Stimulated activated CD8-positive, alpha-beta memory T cell treated with anti-CD3 and anti-CD28 coated beads, Interleukin-15, amount 100 ng/mL, for 48 hours (primary cell): ENCODE measurements at places on chromosomes 11 and 22.

GRCh38 chr11:21582791-21583190, 610.1 kb upstream of the ANO5 start:
- no peak for DNase-seq

DNA sequence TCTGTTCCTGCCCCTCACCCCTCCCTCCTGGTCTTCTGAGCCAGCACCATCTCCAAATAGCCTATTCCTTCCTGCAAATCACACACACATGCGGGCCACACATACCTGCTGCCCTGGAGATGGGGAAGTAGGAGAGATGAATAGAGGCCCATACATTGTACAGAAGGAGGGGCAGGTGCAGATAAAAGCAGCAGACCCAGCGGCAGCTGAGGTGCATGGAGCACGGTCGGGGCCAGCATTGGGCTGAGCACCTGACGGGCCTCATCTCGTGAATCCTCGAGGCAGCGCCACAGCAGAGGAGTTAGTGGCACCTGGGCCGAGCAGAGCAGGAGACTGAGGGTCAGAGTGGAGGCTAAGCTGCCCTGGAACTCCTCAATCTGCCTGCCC, 941.8 kb downstream of the BRD1 start:
- no peak for DNase-seq

- no peak for DNase-seq
Measured at GRCh38 chr11:47272706-47273105, 2.8 kb downstream of the MADD start.

DNA sequence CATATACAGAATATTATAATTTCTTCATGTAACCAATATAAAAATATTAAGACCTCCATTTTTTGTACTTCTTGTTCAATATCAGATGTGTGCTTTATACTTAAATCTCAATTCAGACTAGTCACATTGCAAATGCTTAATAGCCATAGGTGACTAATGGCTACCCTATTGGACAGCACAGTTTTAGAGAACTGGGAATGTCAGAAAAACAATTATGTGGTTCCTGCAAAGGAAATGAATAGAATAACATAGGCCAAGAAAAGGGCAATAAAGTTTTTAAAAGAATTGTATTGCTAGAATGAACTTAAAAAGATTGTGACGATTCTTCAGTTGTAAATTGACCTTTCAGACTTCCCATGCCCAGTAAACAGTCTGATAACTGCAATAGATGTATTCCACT, 843.0 kb downstream of the METTL15 start:
- no peak for DNase-seq

DNA sequence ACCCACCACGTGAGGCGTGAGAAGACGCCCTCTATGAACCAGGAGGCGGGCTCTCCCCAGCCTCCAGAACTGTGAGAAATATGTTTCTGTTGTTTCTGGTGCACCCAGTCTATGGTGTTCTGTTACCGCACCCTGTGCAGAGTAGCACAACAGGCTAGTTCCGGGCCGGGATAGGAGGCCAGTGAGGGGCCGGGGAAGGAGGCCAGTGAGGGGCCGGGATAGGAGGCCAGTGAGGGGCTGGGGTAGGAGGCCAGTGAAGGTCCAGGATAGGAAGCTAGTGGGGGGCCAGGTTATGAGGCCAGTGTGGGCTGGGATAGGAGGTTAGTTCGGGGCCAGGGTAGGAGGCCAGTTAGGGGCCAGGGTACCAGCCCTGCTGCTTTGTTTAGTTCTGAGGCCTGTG, 204.6 kb downstream of the BARX2 start:
- no peak for DNase-seq

DNA sequence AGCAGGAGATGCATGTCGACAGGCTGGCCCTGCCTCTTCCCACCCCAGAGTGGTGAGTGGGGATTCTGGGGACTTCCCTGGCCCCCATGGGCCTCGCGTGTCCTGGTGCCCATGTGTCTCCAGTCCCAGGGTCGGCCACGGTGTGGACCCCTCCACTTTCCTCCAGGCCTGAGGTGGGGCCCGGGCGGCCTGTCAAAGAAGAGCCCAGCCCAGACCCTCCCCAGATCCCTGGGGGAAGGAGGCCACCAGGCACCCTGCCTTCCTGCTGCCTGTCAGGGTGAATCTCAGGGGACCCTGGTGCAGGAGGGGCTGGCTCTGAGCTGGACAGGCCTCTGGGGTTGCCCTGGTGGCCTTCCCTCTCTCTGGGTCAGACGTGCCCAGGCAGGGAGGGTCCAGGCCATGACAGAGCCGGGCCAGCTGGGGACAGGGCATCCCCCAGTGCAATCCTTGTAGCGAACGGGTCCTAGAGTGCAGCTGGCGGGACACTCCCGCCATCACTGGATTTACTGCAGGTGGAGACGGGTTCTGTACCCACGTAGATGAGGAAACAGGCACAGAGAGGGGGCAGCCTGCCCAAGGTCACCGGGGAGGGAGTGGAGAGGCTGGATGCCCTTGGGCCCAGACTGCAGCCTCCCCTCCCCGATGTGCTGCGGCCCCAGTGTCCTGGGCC, 13.5 kb upstream of the MUC6 start:
- DNase-seq, result no peak

DNA sequence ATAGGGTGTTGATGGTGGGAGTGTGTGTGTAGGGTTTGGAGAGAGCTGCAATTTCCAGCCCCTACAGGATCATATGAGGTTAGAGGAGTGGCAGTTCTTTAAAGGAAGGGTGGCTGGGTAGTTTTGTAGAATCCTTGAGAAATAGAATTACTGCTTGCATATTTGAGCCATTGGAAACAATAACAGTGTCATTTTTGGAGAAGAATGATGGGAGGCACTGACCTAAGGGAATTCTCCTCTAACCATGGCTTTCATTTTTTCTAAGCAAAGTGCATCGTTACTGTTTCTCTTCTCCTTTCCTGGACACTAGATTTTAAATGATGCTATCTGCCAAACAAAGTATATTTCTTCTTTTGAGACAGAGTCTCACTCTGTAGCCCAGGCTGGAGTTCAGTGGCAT, 66.9 kb upstream of the RRM1 start:
- DNase-seq, result no peak

DNA sequence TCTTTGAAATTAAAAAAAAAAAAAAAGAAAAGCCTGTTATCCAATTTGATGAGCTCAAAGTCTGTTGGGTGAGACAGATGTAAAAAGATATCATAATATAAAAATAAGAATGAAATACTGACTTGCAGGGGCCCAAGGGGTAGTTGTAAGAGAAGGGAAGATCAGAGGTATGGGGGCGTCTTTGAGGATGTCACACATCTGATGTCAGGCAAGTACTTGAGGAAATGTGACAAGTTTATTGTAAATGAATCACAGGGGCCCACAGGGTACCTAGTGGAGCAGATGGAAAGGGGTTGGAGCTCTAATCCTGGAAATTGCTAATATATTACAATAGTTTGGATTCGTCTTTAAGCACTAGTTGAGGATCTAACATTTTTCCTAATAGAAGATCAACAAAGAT, 131.6 kb downstream of the MAML2 start:
- no peak for DNase-seq

- no peak for DNase-seq
Measured at GRCh38 chr11:18733202-18733601, 7.2 kb upstream of the IGSF22 start.

- no peak for DNase-seq
Measured at GRCh38 chr11:76825726-76826396, 34.9 kb upstream of the ACER3 start.

- DNase-seq, result no peak
Measured at GRCh38 chr11:122851366-122851966, 13.2 kb downstream of the CRTAM start.
